NCI-H1092 (cell line): ENCODE measurements at places on chromosomes 7 and 10.

GRCh38 chr7:74653686-74654181, 3.8 kb upstream of the GTF2I start:
- DNase-seq = no peak

- no peak for DNase-seq
Observed at GRCh38 chr10:74651565-74651964, 174.8 kb upstream of the KAT6B start.

- DNase-seq = no peak
Observed at GRCh38 chr10:124392626-124393342, 25.9 kb downstream of the OAT start.

DNA sequence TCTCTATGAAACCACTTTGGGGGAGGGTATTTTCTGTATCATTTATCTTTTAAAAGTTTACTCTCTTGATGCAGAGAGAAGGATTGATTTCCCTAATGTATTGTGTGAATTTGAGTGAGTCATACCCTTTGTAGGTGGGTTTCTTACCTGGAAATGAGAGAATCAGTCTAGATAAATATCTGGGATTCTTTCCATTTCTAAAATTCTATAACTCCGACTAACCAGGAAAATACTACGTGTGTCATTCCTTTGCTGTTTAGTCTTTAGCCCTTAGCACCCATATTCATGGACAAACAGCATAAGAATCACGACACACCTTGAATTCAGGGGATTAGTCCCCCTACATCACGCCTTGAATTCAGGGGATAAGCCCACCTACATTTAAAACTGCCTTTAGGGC, 139.1 kb downstream of the GATA3 start:
- no peak for DNase-seq

DNA sequence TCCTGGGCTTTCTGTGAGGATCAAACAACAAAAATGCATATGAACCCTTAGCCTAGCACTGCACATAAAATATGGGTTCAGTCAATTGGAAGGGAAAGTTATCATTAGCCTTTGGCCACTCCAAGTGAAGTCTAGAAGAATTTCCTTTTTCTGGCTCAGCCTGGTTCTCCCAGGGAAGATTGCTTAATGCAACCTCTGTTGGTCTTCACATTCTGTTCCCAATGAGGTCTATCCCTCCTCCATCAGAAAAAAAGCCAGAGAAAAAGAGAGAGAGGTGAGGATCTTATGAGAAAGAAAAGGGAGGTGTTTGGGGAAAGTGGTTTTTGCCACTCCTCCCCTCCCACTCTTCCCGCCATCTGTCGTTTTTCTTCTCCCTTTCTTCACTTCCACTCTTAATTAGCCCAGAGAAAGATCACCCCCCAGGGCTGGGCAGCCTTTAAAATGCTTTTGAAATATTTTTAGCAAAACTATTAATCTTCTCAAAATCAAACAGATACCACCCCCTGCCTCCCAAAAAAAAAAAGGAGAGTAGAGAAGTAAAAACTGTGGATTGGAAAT, 31.1 kb downstream of the CPVL start:
- no peak for DNase-seq

GRCh38 chr7:142439739-142440138, 181.9 kb upstream of the PRSS58 start:
- DNase-seq = no peak

DNA sequence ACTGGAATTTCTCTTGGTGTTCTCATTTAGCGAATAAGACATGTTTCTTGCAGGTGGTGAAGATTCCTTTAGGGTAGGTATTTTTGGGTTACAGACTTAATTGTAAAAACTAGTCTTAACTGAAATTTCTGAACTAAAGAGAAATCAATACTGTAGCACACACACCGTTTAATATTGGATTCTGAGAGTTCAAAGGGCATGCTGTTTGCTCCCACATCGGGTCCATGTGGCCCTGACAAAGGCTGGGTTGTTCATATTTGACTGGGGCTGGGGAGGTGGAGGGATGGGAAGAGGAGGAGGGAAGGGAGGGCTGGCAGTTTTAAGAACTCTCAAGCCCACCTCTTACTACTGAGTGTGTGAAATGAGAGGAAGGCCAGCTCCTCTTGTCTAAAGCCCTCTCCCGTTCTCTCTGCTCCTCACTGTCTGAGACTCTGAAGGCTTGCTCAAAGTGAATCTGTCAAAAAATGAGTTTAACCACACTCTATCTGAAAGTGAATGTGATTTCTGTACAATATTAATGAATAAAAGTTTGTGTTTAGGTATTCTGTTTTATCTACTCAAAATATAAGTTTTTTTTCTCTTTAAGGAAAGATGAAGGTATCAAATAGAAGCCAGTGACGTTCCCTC, 40.0 kb upstream of the RHEB start:
- no peak for DNase-seq
